ENCODE measurements at places on chromosomes 3 and 15.

- DNase-seq: no peak
Measured at GRCh38 chr3:183142199-183142598, 20.3 kb downstream of the LAMP3 start.

DNA sequence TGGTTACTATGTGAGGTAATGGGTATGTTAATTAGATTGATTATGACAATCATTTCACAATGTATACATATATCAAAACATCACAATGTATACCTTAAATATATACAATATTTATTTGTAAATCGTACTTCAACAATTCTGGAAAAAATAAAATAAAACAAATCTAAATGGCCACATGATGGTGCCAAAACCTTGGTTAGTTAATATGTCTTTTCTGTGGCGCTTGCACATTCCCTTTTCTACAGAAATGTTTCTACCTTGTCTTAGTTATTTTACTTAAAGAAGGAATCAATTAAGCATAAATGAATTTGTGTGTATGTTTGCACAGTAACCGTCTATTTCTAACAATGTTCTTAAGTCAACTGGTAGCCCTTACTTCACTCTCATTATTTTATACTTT is 53.4 kb downstream of the OXSM start:
- no peak for DNase-seq

DNA sequence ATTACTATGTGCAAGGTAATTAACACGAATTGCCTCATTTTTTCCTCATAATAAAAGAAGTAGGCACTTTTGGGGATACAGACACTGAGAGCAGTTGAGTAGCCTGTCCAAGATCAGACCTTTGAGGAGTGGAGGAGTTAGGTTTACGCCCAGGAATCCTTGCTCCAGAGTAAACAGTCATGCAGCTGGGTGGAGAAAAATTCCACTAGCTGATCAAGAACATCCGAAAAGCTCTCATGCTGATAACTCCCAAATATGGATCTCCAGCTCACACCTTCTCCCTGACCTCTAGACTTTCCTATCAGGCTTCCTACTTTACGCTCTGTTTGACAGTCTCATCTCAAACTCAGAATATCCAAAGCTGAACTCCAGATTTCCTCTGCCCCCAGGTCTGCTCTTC is 53.3 kb downstream of the ST6GAL1 start:
- DNase-seq: no peak

DNA sequence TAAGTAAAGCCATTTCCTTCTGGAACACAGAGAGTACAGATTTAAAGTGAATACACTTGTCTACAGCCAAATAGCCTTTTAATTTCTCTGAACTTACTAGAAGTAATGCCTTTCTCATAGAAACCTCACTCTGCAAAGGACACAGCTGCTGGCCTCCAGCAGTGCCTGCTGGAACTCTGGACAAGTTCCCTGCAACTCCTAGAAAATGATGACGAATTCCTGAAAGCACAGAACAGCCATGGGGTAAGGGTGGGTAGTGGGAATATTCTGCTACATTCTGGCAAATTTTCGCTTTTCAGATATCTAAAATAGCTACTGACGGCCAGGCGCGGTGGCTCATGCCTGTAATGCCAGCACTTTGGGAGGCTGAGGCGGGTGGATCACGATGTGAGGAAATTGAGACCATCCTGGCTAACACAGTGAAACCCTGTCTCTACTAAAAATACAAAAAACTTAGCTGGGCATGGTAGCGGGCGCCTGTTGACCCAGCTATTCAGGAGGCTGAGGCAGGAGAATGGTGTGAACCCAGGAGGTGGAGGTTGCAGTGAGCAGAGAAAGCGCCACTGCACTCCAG is 34.4 kb downstream of the RYK start:
- no peak for DNase-seq

- DNase-seq: no peak
Measured at GRCh38 chr3:48024401-48024800, 8.2 kb upstream of the MAP4 start.

DNA sequence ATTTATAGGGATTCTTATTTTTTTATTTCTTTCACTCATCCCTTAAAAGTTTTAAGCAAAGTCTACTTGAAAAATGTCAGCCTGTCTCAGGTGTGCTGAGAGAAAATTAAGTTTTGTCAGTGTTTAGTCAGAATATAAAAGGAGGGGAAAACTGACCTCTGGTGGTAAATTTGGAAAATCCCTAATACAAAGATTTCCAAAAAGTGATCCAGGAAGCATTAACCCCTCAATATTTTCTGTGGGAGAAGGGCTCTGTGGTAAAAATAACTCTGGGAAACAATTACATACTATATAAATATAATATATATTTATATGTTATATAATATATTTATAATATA is 41.0 kb upstream of the FRMD4B start:
- DNase-seq: no peak

DNA sequence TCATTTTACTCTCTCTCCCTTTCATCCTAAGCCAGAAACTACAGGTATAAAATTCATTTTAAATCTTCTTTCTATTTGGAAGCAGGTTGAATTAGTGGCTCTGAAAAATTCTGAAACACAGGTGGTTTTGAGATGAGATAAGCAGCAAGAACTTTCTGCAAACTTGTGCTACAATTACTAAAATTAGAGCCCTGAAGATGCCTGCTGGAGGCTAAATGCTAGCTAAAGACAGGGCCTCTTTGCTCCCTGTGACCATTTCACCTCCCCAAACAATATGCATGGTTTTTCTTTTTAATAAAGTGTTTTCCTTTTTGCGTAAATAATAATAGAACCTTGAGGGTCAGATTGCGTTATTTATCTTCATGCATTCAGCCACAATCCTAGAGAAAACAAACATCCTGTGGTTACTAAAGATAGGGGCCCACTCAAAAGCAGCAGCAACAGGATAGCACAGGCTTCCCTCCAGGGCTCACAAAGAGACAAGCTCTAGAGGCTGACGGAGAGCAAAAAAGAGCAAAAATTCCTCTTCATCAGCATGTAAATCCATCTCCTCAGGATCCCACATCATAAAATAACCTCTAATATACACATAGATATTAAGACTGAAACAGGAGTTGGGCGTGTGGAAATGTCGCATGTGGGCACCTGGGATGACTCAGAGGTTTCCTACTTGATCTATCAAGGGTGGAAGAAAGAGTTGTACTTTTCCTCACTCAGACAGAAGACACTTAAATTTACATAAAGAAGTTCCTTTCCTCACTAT is 26.5 kb upstream of the CP start:
- DNase-seq: no peak

DNA sequence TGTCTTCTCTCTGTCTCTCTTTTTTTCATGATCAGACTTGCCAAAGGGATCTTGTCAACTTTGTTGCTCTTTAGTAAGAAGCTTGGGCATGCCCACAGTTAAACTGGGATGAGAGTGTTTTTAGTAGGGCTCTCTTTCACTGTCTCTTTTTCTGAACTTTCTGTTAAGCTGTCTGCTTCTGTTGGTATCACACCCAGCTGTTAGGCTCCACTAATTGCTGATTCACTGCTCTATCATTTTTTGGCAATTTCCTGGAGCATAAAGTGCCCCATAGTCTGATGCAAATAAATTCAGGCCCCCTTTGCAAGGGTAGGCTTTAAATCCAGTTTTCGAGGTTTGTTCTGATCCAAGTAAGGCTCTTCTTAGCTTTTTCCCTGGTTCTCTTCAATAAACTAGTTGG is 360.4 kb upstream of the ADAMTS9 start:
- DNase-seq: no peak

GRCh38 chr15:74345051-74345450 is 22.4 kb downstream of the CYP11A1 start:
- no peak for DNase-seq

GRCh38 chr3:12234906-12235305 is 54.0 kb upstream of the PPARG start:
- no peak for DNase-seq

- no peak for DNase-seq
Measured at GRCh38 chr3:11095932-11096265, 58.4 kb upstream of the HRH1 start.

DNA sequence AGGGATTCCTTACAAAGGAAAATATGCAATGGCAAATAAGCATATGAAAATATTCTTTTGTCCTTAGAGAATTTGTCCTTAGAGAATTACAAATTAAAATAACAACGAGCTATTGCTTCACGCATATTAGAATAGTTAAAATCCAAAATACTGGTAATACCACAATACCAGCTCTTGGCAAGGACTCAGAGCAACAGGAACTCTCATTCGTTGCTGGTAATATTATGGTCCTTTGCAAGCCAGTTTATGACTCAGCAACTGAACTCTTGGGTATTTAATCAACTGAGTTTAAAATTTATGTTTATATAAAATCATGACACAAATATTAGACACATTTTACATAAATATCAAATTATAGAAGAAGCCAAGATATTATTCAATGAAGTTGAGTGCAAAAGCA is 1730.4 kb downstream of the SI start:
- no peak for DNase-seq

DNA sequence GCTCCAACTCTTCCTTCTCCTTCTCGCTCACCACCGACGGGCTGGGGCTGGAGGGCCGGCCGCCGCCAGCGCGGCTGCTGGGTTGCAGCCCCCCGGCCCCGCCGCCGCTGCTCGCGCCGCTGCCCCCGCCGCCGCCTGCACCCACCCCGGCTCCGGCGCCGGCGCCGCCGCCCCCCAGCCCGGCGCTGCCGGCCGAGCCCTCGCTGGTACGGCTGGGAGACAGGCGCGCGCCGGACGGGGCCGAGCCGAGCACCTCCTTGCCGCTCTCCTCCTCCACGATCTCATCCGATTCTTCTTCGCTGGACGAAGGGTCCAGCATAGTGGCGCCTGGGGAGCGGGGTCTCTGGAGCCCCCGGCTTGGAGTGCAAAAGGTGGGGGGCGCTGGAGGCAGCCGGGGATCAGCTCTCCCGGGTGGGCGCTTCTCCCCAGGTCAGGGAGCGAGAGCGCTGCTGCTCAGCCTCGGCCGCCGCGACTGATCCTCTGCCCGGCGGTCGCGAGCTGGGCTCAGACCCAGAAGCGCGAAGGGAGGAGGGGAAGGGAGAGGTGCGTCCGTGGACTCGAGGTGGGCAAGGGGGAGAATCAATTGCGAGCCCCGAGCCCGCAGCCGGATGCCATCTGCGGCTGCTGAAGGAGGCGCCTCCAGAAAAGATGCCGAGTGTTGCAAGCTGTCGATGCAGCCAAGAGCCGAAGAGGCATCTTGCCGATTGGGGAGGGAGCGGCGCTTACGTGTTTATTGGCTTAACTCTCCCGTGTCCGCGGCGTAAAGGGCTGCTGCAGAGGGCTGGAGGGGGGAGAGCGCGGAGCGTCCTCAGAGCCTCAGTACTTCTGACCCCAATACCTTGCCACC is at the start of gene CADPS:
Gene CADPS, minus strand, starts transcription at position 706 of the 847 bp plus-strand sequence. Its CDS starts 387 bp downstream, at position 319.
- DNase-seq: no peak

- no peak for DNase-seq
Measured at GRCh38 chr3:14438929-14439328, 36.5 kb downstream of the SLC6A6 start.

- no peak for DNase-seq
Measured at GRCh38 chr3:182239316-182239715, 527.6 kb downstream of the SOX2 start.

DNA sequence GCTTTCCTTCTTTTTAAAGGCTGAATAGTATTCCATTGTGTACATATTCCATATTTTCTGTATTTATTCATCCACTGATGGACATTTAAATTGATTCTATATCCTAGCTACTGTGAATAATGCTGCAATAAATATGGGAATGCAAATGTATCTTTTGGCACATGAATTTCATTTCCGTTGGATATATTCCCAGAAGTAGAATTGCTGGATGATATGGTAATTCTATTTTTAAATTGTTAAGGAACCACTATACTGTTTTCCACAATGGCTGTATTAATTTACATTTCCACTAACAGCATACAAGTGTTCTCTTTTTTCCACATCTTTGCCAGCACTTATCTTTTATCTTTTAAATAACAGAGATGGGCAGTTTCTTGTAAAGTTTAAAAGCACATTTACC is 302.7 kb downstream of the CTNNB1 start:
- DNase-seq: no peak

- no peak for DNase-seq
Measured at GRCh38 chr3:14281053-14281452, 102.4 kb downstream of the LSM3 start.

DNA sequence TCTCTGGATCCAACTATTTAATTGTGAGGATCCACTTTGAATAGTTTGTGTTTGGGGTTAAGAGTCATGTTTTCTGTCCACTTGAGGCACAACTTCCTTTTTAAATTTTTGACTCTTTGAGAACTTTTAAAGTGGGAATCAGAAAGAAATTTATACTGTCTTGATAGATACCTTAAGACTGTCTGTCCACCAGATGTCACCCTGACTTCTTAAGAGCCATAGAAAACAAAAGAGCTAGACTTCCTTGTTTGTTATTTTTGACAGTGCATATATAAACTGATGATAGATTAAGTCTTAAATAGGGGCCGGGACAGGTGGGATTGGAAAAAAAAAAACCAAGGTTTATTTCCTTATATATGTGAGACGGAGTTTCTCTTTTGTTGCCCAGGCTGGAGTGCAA is 52.1 kb upstream of the WDR72 start:
- no peak for DNase-seq

- no peak for DNase-seq
Measured at GRCh38 chr15:99536422-99537040, 29.3 kb upstream of the MEF2A start.

- no peak for DNase-seq
Measured at GRCh38 chr3:63966871-63967270, 54.7 kb upstream of the SCAANT1 start.

DNA sequence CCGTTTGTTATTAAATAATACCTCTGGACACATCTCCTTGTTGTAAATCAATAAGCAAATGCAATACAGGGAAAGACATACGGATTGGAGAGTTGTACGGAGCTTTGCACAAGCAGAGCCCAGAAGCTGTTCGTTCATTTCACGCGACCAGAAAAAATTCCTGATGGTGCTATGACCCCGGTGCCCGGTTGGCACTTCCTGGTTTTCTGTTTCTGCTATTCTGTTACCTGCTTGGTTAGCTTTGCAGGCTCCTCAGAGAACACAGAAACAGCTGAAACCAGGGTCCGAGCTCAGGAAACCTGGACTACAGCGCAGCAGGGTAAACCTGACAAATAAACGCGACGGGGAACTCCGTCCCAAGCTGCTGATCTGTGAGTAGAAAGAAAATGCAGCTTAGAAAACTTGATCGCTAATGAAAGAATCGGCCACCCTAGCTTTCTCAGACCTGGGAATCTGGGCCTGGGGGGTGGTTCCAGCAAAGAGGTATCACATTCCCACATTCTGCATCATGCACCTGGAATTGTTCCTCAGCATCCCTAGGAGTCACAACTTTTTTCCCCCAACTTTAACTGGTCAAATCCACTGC is 845 bp downstream of the CNTN3 start:
- DNase-seq: no peak

- DNase-seq: no peak
Measured at GRCh38 chr15:47661661-47662180, 55.6 kb upstream of the SEMA6D start.

- no peak for DNase-seq
Measured at GRCh38 chr3:171116824-171117395, 90.4 kb upstream of the SLC2A2 start.

DNA sequence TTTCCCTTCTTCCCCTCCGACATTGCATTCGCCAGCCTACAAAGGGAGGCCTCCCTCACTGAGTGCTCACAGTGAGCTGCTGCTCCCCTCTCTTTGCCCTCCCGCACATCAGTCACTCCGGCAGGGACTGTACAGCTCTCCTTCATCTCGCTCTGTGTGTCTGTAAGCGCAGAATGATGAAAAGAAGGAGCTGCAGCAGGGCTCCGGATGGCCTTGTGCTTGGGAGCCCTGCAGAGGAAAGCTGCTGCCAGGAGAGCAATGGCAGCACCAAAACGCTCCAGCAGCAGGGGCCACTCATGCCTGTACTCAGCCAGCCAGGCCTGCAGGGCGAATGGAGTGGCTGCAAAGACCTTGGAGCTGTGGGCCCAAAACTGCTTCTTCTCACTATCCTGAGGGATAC is 107.0 kb upstream of the NSMCE3 start:
- no peak for DNase-seq

GRCh38 chr3:79421273-79421672 is 346.5 kb downstream of the ROBO1 start:
- no peak for DNase-seq
